Activated T-cell treated with anti-CD3 and anti-CD28 coated beads, Interleukin-2, amount 50 U/mL, for 48 hours (primary cell): ENCODE measurements at places on chromosomes 6 and 20.

GRCh38 chr6:47414423-47415167 lies 63.0 kb upstream of the CD2AP start:
- no peak for DNase-seq

- no peak for DNase-seq
Measured at GRCh38 chr6:162306616-162307015, 420.9 kb downstream of the PRKN start.

- no peak for DNase-seq
Measured at GRCh38 chr6:37882724-37883413, 63.3 kb downstream of the ZFAND3 start.

GRCh38 chr20:63005862-63006539 lies 763 bp downstream of the BHLHE23 start:
- peak; percentile 28 for DNase-seq

GRCh38 chr20:36094497-36094896 lies 60.0 kb upstream of the EPB41L1 start:
- no peak for DNase-seq

- DNase-seq, result no peak
Measured at GRCh38 chr6:33894438-33894837, 90.6 kb upstream of the MLN start.

- DNase-seq, result no peak
Measured at GRCh38 chr6:134080171-134080795, 27.9 kb upstream of the SLC2A12 start.

GRCh38 chr6:26109772-26110171 lies 22.5 kb downstream of the HFE start:
- DNase-seq, result no peak

DNA sequence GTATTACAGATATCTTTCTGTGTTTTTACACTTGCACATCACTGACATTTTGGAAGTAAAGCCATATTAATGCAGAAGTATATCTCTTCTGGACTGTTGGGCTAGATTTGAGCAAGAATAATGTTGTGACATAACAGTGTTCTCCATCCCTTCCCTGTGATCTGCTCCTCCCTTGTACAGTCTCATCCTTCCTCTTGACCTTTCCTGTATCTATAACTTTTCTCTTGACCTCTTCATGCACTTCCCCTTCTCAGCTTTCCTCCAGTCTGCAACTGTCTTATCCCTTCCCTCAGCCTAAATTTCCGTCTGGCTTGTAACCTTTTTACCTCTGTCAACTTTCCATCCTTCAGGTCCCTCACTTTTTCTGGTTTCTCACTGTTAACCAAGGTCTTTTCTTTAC lies 29.8 kb downstream of the NCOA3 start:
- no peak for DNase-seq

GRCh38 chr20:51359947-51360346 lies 182.6 kb downstream of the NFATC2 start:
- no peak for DNase-seq

DNA sequence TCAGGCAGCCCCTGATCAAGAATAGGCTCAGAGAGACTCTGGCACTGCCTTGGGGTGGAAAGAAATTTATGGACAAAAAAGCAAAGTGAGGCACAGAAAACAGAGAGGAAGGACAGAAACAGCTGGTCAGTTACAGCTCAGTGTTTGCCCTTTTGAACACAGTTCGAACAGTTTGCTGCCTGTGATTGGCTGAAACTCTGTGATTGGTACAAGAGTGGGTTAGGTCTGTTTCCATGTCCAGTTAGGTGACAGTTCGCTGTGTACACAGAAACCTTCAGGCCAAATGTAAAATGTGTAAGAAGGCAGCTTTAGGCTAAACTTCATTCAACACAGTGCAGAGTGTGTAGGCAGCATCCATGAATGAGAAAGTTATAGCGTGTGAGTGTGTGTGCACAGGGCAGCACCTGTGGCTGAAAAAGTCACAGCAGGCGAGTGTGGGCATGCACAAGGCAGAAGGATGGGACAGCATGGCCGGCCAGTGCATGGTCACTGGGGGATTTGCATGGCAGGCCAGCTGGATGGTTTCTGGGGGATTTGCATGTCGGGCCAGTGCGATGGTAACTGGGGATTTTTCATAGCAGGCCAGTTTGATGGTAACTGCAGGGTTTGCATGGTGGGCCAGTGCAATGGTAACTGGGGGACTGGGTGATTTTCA lies 75.4 kb upstream of the FRMD1 start:
- no peak for DNase-seq

DNA sequence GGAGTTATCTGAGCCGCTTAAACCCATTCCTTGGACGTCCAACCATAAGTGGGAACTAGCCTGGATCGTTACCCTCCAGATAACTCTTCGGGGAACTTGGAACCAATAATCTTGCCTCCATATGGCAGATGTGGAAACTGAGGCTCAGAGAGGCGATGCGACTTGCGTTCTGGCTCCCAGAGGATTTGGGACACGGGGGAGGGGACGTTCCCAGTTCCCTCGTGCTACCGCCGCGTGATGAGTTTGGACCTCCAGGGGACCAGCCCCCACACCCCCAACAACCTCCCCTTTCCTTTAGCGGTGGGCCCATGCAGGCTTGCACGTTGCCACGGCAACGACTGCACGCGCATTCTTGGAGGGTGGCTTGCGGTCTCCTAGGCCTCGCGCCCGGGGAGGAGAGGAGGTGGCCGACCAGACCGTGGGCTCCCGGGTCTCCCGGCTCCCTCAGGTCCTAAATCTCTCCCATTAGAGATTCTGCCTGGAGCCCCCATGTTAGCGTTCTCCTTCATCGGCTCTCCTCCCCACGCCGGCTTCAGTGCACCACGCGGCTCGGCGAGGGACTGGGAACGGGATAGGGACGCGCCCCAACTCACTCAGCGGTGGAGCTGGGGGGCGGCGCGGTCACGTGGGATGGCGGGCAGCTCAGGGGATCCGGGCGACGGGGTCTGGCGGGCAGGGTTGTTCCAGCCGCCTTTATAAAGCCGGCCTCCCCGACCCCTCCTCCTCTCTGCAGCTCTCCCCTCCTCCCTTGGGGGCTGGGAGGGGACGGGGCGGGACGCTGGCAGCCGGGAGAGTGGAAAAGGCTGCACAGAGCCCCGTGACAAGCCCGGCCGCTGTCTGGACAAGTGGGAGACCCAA lies at the start of gene PLTP:
Gene PLTP, minus strand, starts transcription at position 670 of the 858 bp plus-strand sequence. CDS start 703 bp downstream, outside the sequence.
- peak; percentile 54 for DNase-seq

DNA sequence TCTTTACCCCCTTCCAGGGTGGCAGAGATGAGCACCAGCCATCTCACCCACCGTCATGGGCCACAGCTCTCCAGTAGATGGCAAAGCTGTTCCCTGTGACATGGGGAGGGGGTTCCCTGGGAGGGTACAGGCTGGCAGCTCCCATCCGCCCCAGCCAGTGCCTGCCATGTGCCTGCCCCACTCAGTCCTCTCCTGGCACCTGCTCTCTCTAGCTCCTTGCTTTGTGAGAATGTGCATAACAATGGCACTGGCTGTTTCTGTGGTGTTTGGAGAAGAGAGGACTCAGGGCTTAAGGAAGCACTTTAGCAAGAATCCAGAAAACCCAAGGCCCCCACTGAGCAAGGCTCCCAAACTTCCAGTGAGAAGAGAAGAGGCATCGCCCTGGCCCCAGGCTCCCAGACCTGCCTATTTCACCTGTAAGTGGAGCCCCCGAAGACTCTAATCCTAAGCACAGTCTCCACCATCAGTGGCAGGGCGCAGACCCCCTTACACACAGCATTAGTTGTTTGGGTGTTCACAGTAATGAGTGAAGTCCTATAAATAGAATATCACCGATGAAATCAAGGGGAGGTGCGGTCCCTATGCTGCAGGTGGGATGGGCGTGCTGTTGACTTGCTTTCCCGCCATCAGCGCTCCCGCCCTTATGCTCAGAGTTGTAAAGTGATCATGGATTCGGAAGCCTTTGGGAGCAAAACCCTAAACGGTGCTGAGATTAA lies 110.2 kb downstream of the AGPAT4 start:
- no peak for DNase-seq

DNA sequence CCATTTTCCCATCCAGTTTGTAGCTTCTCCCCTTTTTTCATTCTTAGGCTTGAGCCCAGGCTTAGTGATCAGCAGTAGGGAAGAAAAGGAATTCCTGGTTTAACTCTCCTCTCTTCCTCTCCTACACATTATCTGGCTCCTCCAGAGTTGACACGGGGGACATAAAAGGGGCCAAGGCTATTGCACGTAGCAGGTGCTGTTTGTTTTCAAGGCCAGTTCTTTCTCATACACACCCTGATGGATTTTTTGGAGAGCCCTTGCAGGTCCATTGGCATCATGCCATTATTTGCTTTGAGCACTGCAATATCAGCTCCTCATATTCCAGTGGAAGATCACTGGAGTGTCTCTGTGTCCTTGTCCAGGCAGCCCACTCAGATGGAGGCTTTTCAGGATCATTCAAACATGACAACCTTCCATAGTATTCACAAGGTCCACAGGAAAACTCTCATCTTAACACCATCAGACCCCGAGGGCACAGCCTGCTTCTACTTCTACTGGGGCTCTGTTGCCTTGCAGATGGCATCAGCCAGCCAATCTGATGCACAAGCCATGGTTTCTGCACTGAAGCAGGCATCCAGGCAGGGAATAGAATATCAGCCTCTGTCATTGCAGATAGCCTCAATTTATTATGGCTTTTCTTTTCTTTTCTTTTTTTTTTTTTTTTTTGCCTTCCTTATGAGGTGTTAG lies 18.8 kb downstream of the PLCB4 start:
- DNase-seq, result no peak

- DNase-seq, result no peak
Measured at GRCh38 chr6:33272275-33273128, 627 bp downstream of the RPS18 start.

DNA sequence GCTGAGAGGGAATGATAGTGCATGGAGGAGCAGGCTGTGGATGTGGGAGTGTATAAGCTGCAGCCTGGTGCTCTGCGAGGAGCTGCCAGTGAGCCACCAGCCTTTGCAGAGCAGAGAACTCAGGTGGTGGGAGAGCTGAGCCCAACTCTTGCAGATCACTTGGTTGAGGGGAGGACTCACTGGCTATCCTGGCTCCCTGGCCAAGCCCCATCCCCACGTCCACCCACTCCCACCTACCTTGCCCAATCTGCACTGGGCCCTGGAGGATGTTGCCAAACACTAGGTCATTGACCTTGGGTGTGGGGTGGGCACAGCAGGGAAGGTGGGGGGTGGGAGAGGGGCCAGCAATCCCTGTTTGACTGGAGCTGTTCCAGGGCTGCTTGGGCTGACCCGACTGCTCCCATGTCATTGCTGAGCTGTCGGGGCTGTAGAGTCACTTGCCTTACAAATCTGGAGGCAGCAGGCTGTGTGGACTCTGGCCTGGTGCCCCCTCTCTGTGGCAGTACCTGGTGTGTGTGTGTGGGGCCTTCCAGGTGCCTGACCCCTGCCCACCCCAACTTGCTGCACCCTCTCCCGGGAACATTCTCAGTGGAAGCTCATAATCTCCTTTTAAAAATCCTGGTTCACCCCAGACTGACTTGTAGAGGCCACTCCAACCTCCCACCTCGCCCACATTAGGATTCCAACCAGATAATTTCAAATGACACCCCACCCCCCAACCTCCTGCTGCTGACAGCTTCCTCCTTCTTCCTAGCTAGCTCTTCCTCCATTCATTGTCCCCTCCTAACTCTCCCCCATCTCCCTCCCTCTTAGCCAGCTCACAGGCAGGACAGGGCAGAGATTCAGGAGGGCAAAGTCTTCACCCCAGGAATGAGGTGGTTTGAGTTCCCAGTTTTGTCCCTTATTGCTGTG lies 162.3 kb downstream of the MRPL14 start:
- DNase-seq, result peak; percentile 8

- DNase-seq, result no peak
Measured at GRCh38 chr6:148973538-148974208, 226.8 kb downstream of the UST start.

DNA sequence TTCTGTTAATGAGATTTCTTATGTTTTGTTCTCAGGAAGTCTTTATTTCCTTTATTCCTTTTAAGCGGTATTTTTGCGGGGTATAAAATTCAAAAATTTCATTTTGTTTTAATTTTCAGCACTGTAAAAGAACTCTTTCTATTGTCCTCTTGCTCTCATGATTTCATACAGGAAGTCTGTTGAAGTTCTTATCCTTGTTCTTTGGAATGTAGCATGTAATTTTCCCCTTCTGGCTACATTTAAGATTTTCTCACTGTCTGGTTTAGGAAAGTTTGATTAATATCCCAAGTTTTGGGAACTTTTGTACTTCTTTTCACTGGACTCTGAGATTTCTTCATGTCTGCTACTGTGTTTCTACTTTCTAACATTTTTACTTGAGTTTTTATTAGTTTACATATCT lies 581.4 kb upstream of the GJE1 start:
- no peak for DNase-seq

GRCh38 chr6:169398342-169399105 lies 144.9 kb upstream of the THBS2 start:
- DNase-seq, result no peak

GRCh38 chr20:62066983-62067433 lies 1.3 kb upstream of the TAF4 start:
- DNase-seq, result peak; percentile 47

DNA sequence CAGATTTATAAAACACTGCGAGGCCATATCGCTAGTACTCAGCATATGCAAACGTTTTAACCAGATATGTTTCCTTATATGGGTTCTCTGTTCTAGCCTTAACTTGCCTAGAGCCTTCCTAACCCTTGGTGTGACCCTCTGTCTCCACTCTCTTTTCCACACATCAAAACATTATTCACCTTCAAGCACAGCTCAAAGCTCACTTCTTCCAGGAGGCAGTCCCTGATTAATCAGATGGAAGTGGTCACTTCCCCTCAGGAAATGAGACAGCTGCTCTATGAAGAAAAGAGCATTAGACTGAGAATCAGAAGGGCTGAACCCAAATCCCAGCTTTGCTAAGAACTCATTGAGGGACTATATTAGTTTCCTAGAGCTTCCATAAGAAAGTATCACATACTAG lies 39.8 kb upstream of the SLC17A4 start:
- no peak for DNase-seq

DNA sequence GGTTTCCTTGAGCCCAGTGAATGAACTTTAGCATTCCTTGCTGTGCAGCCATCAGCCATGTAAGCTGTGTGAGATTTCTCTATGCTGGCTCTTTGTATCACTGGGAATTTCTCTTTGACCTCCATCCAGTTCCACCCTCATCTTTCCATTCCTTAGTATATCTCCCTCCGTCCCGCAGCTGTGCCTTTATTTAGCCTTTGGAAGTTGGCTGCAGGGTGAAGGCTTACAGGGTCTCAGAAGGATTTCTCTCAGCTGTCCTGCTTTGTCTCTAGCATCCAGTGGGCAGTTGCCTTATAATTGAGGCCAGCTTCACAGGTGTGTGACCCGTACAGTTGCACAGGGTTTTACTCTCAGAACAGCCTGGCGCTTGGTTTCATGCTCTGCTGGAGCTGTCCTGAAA lies 144.3 kb downstream of the PXDC1 start:
- DNase-seq, result no peak
